ENCODE measurements at places on chromosomes 5 and 9. TPM values are rescaled to one million over a fixed set of nuclear protein-coding genes. Genes with fewer than 3 reads are reported as not detected.
A peak's percentile ranks its signal among the peaks of the same experiment; 100 is the strongest.

CCDC192 gene
- not detected for total RNA-seq

DNA sequence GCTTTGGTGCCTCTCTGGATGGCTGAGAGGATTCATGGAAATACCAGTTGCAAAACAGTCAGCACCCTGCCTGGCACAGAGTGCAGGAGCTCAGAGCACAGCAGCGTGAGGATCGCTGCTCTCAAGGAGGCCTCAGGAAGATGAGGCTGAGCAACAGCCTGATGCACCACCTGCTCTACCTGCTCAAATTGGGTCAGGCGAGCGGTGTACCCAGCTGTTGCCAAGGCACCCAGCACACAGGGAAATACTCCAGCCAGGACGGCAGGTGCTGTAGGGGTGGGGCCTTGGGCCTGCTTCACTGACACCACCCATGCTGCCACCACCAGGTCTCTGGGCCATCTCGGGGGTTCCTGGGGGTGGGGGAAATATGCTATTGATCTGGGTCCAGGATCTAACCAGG, 4.3 kb downstream of the EEIG1 start:
- DNase-seq, result no peak

- DNase-seq, result no peak
These were observed 1.5 kb downstream of the TLN1 start for GRCh38 chr9:35730486-35730854.

GRCh38 chr9:72210522-72210921, 61.3 kb downstream of the GDA start:
- DNase-seq, result peak; percentile 38

DNA sequence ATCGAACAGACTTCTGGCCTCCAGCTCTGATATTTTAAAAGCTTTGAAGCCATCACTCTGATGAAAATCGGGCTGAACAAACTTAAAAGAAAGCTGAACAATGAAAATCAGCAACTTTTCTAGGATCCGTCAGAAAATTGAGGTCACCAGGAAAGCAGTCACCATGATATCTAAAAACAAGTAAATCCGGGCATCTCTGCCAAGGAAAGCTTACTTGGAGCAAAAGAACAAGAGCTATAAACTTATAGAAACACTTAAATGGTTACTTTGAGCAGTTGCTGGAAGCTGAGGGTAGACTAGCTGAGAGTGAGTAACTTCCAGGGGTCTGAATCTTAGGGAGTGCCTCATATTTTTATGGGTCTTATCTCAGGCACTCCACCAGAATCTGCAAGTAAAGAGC, 1043.0 kb upstream of the CDH18 start:
- no peak for DNase-seq

GABRA6 gene
- total RNA-seq, result not detected

DNA sequence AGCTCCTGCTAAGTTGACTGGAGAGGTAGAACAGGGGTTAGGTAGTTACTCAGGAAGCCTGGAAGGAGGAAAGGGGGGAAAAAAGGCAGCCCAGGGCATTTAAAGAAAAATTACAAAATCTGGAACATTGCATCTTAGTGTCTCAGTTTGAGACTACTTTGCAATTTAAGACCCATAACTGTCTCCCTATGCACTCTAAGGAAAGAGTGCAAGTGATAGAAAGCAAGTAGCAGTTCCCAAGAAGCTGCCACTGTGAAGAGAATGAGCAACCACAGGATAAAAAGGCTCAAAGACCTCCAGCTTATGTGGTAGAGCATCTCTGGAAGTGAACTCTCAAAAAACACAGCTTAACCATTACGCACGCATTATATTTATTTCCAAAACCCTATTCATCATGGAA, 141.8 kb downstream of the SLCO4C1 start:
- peak; percentile 27 for DNase-seq

- DNase-seq, result peak; percentile 27
These were observed 635.4 kb downstream of the NR2F1-AS1 start for GRCh38 chr5:92945605-92946097.

DNA sequence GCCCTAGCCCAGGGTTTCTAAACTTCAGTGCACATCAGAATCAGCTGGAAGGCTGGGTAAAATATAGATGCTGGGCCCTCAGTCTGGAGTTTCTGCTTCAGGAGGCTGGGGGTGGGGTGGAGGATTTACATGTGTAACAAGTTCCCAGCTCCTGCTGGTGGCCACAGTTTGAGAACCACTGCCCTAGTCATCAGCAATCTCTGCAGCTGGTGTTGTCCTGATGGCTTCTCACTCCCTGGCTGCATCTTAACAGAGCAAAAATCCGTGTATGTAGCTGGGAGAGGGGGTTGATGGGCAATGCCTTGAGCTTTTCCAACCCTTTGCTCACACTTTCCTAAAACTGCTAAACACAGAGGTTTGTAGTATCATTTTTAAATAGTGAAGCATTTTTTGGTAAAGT, 186.0 kb upstream of the KLF9 start:
- peak; percentile 84 for DNase-seq

- DNase-seq, result no peak
These were observed 292.5 kb downstream of the ATPSCKMT start for GRCh38 chr5:9957214-9957613.

ORM2 gene
- total RNA-seq, result not detected

PCDHB7 gene
- 2.1 TPM for total RNA-seq
